ENCODE measurements at places on chromosomes 16 and 17.

DNA sequence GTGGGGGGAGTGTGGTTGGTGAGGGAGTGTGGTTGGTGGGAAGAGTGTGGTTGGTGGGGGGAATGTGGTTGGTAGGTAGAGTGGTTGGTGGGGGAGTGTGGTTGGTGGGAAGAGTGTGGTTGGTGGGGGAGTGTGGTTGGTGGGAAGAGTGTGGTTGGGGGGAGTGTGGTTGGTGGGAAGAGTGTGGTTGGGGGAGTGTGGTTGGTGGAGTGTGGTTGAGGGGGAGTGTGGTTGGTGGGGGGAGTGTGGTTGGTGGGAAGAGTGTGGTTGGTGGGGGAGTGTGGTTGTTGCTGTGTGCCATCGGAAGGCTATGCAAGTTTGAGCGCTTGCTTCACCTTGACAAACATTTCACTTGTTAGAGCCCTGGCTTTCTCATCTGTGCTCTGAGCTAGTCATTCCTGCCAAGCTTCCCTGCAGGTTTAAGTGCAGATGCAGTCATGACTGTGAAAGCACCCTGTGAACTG lies 20.1 kb downstream of the MINK1 start:
- DNase-seq = no peak

DNA sequence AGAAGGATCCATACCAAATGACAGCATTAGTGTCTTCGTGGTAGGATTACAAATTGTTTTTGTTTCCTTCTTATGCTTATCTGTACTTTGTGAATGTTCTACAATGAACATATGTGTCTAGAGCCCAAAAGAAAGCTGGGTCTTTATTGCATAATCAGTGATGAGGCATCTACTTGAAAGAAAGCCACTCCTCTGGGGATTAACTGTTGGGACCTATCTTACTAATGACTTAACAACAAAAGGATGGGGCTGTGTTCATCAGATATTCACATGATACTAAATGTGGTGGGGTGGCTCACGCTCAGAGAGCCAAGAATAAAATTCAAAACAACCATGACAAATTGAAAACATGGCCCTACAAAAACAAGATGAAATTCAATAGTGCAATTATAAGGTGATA lies 160.2 kb downstream of the RGS9 start:
- no peak for DNase-seq

DNA sequence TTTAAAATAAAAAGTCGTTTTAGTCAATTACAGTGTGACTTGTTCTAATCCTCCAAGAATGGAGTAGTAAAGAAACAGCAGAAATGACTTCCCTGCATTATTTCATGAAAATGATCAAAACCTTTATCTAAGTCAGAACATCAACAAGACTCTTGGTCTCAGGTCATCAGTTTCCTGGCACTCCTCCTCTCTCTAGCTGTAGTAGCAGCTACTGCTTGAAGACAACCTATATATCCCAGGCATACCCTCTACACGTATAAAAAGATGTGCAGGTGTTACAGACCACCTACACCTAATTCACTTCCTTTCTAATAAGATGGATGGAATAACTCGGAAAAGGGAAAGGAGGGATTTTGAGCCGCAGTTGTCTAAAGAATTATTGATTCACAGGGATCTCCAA lies 1.6 kb upstream of the FBF1 start:
- no peak for DNase-seq

GRCh38 chr16:81720973-81721906 lies 57.9 kb upstream of the PLCG2 start:
- DNase-seq = no peak

DNA sequence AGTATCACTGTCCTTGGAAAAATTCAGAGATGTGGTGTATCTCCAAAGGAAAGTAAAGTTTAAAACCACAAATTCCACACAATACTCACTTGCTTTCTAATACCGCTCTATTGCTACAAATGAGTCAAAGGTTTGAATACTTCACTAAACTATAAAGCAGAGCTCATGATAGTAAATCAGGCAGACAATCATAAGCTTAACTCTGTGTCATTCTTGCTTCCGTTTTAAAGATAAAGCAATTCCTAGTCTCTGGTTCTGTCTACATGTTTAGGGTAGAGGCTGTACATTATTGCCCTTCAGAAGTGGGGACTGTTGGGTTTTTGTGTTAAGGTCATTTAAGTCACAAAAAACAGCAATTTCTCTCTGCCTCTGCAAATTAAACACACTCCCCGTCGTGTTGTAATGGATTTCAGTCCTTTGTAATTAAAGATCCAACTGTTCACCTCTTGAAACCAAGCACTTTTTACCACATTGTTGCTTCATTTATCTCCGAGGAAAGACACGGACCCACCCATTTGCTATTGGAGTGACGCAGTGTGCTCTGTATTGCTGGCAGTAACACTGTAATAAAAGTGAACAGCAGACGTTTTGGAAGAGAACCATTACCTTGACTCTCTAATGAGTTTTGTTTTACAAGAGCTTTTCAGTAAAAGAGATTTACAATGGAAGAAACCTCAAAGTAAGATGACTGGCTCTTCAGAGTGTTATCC lies 83.1 kb upstream of the CNTNAP4 start:
- no peak for DNase-seq

GRCh38 chr17:728911-729310 lies 3.5 kb upstream of the TLCD3A start:
- DNase-seq = no peak

- peak; percentile 49 for DNase-seq
Measured at GRCh38 chr17:75587675-75588595, at the start of gene MYO15B. Gene MYO15B (plus strand): TSS chr17:75587800. CDS start chr17:75588058, 258 bp downstream.

GRCh38 chr16:66750279-66751052 lies 943 bp downstream of the DYNC1LI2 start:
- no peak for DNase-seq

DNA sequence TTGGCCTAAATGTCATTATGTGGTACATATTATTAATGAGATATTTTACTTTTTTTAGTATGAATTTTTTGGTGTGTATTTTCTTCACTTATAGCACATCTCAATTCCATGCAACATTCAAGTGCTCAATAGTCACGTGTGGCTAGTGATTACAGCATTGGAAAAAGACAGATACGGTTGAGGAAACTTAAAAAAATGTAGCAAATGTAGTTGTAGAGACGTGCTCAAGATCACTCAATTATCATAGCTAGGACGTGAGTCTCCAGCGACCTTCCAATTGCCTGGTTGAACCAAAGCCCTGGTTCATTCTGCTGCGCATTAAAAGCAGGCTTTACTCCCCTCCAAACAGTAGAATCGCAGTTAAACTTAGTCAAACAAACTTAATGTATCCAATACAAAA lies 1.2 kb upstream of the LIG3 start:
- DNase-seq = no peak

- no peak for DNase-seq
Measured at GRCh38 chr17:60845012-60845411, 167.4 kb downstream of the BCAS3 start.

DNA sequence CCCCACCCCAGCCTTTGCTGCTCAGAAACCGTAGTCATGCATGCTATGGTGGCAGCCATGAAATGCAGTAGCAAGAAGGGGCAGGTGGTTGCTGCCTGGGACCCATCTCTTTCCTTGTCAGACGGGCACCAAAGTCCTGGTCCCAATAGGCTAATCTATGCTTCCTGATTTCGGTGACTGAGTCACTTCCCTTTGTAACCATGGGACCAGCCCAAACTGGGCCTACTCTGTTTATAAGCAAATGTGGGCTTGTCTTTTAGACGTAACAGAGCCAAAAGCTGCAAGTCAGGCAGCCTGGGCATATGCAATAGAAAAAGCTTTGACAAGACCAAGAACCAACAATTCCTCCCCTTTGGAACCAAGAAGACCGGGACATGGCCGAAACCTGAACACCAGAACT lies 99.1 kb upstream of the RBBP6 start:
- no peak for DNase-seq

DNA sequence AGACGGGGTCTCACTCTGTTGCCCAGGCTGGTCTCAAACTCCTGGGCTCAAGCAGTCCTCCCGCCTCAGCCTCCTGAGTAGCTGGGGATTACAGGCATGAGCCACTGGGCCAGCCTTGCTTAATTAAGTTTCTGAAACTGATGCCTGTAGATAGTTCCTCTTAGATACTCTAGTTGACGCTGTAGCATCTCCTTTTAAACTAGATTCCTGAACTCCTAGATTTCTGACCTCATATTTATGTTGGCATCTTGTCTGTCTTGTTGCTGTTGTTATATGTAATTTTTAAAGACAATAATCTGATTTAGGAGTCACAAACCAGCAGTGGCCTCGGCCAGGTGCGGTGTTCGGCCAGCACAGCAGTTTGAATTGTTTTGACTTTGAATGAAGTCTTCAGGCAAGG lies 37.5 kb downstream of the DHRS7B start:
- no peak for DNase-seq

DNA sequence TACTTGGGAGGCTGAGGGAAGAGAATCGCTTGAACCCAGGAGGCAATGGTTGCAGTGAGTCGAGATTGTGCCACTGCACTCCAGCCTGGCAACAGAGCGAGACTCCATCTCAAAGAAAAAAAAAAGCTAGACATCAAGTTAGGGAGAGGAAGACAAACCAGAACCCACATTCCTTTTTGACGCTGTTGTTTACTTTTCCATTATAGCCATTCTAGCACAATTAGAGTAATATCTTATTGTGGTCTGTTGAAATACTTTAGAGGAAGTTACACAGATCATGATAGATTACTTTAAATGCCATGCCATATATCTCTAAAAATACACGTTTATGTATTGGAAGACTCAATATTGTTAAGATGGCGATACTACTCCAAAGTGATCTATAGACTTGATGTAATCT lies 16.5 kb upstream of the ABCC1 start:
- no peak for DNase-seq

DNA sequence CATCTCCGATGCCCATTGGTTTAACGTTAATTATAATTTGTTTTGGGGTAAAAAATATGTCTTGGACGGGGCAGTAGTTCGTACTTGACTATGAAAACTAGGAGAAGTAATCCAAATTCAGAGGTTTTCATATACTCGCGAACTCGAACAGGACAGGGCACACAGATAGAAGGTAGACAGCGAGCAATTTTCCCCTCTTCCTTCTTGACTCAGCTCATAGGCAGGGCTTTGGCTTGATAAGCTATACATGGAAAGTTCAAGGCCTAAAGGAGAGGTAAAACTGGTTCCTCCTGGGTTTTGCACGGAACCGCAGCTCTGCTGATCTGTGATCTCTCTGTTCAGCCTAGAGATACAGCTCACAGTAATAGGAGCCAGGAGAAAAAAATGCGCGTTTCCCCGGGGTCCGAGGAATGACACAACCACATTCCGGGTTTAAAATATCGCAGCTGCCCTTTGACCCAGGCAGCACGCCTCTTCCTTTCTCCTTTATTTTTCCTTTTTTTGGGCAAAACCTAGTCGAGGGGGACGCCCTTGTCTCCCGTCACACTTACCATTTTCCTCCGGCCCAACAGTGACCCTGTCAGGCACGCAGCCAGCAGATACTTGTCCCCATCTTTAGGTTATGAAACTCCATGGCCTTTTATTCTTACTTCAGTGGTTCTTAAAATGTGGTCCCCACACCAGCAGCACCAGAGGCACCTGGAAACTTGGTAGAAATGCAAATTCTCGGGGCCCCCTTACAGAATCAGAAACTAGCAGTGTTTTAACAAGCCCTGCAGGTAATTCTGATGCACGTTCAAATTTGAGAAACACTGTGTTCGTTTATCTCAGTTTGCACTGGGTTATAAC lies 1.7 kb upstream of the LASP1 start:
- no peak for DNase-seq

GRCh38 chr16:29641561-29641960 lies 21.5 kb upstream of the SPN start:
- DNase-seq = no peak

- DNase-seq = no peak
Measured at GRCh38 chr17:67481808-67482207, 104.7 kb downstream of the PITPNC1 start.

DNA sequence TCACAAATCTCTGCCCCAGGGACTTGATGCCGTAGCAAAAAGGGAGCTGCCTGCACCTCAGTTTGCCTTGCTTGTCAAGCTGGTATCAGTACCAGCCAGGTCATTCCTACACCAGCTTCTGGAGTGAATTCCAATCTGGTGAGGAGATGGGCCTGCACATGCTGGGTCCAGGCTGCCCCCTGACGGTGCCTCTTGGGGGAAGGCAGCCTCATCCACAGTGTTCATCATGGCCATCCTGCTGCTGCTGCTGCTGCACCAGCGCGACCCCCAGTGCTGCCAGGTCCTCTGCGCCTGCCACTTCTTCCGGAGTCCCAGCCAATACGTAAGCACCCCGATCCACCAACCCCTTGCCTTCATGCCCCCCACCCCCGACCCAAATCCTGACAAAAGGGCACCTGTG lies 8.3 kb downstream of the MRPL27 start:
- no peak for DNase-seq

DNA sequence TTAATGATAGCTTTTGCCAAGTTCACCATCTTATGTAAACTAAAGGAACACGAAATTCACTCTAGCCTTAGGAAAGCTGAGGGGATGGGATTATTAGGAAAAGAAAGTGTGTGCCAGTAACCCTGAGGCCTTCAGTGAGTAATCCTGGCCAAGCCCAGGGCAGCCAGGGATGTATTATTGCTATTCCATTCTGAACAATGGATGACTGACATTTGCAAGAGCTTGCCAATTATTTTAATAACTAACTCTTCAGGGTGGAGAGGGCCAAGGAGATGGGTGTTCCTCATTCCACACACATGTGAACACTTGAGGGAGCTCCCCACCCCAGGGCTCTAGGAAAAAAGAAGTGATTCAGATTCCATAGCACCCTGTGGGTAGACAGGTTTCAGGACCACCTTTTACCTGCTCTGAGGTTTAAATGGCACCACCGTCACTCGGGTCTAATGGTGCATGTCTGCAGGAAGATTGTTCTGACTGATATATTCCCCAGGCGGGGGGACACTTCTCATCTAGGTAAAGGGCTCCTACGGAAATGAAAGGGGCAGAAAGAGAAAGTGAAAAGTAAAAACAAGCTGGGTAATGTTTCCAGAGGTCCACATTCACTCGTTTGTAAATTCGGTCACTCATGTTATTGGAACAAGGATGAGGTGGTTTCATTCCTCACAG lies 41.5 kb downstream of the TK2 start:
- no peak for DNase-seq

DNA sequence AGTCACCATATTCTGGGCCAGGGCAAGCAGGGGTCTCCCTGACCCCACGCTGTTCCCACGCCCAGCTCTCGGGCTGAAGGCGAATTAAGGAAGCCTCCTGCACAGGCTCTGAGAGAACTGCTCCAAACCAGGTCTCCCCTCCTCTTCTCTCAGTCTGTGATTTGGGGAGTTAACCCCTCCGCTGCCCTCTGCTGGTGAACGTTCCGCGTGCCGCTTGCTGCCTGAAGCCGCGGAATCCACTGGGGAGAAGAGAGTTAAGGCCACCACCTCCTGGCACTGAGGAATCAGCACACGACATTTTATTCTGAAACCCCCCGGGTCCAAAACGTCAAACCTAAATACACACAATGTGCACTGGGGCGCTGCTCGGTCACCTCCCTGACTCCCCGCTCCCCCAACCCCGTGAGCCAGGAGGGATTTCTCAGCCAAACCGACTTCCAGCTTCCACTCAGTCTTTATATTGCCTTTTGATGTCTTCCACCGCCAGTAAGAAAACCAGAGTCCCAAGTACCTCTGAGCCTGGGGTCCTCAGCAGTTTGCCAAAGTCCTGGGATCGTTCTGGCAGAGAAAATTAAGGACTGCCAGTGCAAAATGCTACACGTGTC lies 54.4 kb upstream of the RCVRN start:
- DNase-seq = peak; percentile 45

Data from activated CD4-positive, alpha-beta T cell treated with anti-CD3 and anti-CD28 coated beads, Interleukin-2, amount 50 U/mL, for 48 hours (primary cell).